ENCODE measurements at places on chromosomes 3 and 15. TPM values are rescaled to one million over a fixed set of nuclear protein-coding genes. Genes with fewer than 3 reads are reported as not detected.

The PTPRG gene
- 23.7 TPM for total RNA-seq

The HAPLN3 gene
- 11.9 TPM for total RNA-seq

The NRG4 gene
- not detected for total RNA-seq

GRCh38 chr3:17995769-17996168 is 253.3 kb upstream of the TBC1D5 start:
- no peak for DNase-seq

- peak; percentile 36 for DNase-seq
Observed at GRCh38 chr3:42020684-42021307, 58.9 kb upstream of the ULK4 start.

DNA sequence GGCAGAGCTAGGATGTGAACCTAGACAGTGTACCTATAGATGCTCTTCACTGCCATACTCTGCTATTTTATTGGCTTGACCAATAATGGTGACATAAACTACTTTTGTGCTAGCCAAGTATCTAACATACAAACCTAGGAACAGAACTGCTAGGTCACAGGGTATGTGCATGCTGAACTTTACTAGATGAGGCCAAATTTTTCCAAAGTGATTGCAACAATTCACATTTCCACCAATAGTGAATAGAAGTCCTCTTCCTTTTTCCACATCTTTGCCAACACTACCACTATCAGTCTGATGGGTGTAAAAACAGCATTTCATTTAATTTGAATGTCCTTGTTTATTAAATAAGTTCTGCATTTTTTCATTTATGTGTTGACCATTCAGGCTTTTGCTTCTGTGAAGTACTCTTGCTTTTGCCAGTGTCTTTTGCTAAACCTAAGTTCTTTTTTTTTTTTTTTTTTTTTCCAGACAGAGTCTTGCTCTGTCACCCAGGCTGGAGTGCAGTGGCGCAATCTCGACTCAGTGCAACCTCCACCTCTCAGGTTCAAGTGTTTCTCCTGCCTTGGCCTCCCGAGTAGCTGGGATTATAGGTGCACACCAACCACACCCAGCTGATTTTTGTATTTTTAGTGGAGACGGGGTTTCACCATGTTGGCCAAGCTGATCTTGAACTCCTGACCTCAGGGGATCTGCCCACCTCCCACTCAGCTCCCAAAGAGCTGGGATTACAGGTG is 54.1 kb downstream of the DCAF1 start:
- DNase-seq = no peak

DNA sequence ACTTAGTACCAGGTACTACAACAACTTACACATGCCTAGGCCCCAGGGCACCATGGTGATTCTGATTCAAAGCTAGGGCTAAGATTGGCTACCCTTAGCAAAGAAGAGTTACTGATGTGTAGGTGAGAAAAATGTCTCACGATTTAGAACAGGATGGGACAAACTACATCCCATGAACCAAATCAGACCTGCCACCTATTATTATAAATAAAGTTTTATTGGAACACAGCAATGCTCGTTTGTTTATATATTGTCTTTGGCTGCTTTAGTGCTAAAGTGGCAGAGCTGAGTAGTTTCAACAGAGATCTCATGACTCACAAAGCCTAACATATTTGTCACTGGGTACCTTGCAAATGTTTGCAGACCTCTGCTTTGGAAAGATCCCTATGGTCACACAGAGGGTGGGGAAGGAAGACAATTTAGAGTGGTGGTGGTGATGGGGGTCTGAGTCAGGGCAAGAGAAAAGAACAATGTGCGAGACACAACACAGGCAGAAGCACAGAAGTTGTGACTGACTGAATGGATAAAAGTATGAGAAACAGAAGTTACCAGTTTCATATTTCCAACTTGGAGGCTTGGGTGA is 770.6 kb upstream of the CFAP20DC start:
- DNase-seq = peak; percentile 24

DNA sequence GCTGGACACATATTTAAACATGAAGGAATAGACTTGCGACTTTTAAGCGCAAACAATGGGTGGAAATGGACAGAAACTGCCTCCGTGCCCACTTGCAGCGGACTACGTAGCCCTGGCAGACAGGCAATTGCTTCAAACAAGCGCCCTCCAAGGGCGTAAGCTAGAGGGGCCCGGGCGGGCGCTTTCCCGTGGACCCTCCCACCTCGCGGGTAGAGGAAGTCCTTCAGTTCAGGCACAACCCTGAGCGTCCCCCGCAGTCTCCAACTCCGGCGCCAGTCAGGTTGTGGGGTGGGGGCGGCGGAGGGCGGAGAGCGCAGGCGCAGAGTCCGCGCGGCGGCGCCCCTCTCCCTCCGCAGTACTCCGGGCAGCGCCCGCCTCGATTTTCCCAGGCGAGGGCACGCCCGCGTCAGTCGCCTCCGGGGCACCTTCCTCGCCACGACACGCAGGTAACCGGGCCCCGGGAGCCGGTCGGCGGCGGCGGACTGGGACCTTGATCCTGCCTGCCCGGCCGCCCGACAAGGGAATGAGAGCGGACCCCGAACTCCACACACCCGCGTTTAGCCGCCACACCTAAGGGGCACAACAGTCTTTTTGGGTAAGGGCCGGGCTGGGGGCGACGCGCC is at the start of gene SLC35G2:
SLC35G2 (plus strand) TSS at position 358 of the 623 bp plus-strand sequence. CDS start 35,335 bp downstream, outside the sequence.
- peak; percentile 55 for DNase-seq

DNA sequence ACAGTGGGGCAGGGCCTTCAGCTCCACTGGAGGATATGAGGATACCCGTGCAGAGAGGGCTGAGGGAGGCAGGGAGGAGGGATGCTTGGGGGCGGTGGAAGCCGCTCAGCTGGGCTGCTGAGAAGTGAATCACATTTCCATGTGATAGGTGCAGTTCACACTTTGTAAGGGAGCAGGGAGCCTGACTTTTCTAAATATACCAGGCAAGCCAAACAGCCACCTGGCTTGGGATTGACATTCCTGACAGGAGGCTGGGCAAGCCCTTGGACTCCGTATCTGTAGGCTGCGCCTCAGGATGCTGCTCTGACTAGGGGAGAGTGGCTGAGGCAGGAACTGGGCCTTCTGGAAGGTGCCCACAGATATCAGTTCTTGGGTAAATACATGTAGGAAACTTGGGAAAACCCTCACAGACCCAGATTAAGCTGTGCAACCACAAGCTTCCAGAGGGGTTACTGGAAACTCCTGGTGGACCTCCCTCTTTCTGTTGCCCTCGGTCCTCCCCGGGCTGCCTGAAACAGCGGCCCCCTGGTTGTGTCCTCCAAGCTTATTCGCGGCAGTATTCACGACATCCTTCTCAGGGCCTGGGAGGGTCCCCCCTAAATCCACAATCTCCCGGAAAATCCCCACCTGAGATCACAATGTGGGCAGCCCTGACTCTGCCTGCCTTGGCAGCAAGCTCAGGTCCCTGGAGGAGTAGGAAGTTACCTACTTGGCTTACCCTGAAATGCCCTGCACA is 33.0 kb upstream of the ADCY5 start:
- no peak for DNase-seq

All from myocyte (in vitro differentiated cells).